ENCODE measurements at places on chromosomes 6 and 20. TPM values are rescaled to one million over a fixed set of nuclear protein-coding genes. Genes with fewer than 3 reads are reported as not detected.

DNA sequence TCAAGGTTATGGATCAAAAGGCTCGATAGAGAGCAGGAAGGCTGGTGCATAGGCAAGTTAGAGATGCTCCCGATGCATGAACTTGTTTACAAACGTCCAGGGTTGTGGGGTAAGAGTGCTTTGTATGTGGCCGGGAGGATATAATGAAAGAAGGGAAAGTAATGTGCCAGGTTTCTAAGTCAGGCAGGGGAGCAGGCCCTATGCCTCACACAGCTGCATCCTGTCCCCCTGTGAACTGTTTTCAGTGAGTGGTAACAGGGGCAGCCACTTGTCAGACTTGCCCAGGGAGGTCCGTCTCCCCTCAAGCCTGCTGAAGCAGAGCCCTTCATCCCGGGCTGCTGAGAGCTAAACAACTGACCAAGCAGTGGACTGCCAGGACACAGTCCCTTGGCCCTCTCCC lies 19.4 kb downstream of the KCNK5 start:
- no peak for DNase-seq
- H3K27ac ChIP-seq = no peak overlapping the region
- H3K4me1 ChIP-seq = no peaks in the 10 kb centered on the region
- H3K36me3 ChIP-seq = no peaks in the 10 kb centered on the region

DNA sequence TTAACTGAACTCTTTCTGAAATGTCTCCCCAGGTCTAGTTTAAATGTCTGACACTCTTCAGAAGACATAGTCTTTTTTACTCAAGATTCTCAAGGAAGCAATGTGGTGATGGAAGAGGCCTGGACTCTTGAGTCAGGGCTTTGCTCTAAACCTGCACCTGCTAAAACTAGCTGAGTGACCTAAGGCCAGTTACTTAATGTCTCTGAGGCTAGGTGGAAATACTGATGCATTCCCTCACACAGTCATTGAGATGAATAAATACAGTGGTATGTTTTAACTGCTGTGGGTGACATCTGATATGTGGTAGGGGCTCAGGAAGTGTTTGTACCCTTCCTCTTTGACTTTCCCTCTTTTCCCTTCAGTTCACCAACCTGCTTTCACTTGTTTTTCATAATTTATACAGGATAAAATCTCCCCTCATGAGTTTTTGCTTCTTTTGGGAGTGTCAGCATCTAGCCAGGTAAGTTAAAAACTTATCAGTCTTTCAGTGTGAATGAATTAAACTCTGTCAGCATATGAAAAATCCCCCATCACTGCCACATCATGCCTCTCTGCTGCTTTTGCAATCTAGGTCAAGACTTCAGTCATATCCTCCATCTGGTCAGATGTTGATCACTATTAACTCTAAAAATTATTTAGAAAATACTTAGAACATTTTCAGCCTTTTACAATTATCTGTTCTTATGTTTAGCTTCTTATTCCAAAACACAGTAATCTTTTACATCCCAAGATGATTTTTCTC lies 178.7 kb upstream of the TNFAIP3 start:
- H3K4me3 ChIP-seq = no peak overlapping the region
- no peaks in the 10 kb centered on the region for H3K4me1 ChIP-seq
- no peak for DNase-seq
- no peaks in the 10 kb centered on the region for H3K36me3 ChIP-seq
- no peak overlapping the region for H3K27ac ChIP-seq

DNA sequence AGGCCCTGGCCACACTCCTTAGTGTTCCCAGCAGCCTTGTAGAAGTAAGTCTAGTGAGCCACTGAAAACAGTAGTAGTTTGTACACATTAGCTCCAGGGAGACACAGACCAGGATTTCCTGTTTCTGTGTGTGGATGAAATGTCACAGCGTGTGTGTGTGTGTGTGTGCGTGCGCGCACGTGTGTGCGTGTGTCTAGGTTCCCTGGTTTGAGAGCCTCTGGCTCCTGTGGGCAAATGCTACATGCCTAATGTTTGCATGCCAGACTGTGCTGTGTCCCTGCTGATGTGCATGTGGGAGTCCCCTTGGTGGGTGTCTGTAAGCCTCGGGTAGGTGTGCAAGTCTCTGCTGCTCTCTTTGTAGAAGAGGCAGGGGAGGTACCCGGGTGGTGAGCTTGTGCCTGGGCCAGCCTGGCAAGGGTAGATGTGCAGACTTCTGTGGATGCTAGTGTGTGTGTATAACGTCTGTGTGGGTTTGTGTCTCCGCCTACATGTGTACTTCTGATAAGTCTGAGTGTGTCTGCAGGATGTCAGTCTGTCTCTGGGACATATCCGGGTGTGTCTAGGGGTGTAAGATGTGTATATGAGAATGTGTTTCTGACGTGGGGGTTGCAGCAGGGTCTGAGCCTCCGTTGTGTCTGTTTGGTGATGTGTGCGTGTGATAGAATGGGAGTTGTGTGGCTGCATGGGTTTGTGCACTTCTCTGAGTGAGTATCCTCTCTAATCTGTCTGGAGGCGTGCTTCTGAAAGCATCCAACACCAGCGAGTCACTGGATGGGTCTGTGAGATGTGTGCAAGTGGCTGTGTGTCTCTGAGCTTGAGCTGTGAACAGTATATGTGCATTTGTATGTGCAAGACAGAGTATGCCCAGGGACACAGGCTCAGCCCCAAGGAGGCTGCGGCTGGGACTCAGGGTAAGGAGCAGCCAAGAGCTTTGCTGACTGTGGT lies 19.0 kb upstream of the TLDC2 start:
- H3K4me1 ChIP-seq = peaks cover 21% of the 10 kb centered on the region
- no peak for DNase-seq
- no peaks in the 10 kb centered on the region for H3K27me3 ChIP-seq
- no peak overlapping the region for H3K27ac ChIP-seq
- H3K4me3 ChIP-seq = no peak overlapping the region
- H3K36me3 ChIP-seq = no peaks in the 10 kb centered on the region

GRCh38 chr6:20292905-20293304 lies 80.6 kb upstream of the MBOAT1 start:
- H3K4me1 ChIP-seq = peaks cover 15% of the 10 kb centered on the region
- no peaks in the 10 kb centered on the region for H3K36me3 ChIP-seq
- no peaks in the 10 kb centered on the region for H3K27me3 ChIP-seq

Gene INSM1
- total RNA-seq = 0.12 TPM

Gene GABRR1
- not detected for total RNA-seq

DNA sequence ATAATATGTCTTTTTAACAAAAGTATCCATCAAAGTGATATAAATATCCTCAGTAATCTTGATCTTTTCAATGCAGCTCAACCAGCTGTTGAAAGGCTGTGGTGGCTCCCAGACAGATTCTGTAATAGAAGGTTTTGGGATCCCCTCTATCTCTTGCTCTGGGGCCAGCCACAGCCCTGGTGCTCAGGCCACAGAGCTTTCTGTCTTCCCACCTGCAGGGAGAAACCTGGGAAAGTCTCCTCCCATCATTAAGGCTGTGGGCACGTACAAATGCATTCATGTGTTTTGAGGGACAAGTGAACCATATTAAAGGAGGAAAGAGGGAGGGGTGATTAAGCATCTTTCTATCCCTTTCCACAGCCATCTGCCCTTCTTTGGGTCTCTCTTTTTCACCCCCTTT lies 183.1 kb downstream of the PRDM13 start:
- no peaks in the 10 kb centered on the region for H3K27me3 ChIP-seq
- no peak for DNase-seq
- no peaks in the 10 kb centered on the region for H3K36me3 ChIP-seq

Gene DPM1
- total RNA-seq = 43.2 TPM

GRCh38 chr6:108406943-108407342 lies 112.1 kb downstream of the AFG1L start:
- no peaks in the 10 kb centered on the region for H3K36me3 ChIP-seq
- H3K27me3 ChIP-seq = no peaks in the 10 kb centered on the region
- H3K4me1 ChIP-seq = no peaks in the 10 kb centered on the region
- H3K27ac ChIP-seq = no peak overlapping the region

DNA sequence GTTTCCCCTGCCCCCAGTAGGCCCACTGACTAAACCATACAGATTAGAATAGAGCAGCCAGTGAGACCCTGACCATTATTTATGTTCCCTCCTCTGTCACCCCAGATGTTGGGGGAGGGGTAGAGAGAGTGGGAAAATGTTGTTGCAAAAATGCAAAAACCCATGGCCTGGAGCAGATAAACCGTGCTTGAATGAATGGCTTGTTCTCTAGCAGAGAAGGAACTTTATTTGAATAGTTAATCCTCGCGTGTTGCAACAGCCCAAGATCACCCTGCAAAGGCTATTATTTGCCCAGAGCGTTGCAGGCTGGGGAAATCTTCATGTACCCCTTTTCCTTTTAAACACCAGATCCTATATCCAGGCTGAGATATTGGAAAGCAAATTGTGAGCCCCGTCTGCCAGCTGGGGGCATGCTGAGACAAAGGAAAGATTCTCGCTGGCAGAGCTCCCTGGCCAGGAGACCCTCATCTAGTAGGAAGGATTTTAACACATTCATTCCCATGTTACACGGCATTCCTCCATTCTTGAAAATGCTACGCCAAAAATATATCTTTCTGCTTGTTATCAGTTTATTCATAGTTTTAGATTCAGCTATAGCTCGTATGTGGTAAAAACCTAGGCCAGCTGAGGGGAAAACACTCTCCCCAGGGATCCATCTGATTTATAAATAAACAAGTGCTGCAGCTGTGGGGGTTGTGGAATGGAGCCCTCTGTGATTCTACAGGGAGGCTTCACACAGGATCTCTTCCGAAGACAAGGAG lies 53.0 kb downstream of the LINC00237 start:
- no peak overlapping the region for H3K4me3 ChIP-seq
- DNase-seq = no peak
- H3K4me1 ChIP-seq = no peaks in the 10 kb centered on the region
- H3K36me3 ChIP-seq = no peaks in the 10 kb centered on the region
- no peak overlapping the region for H3K27ac ChIP-seq
- H3K27me3 ChIP-seq = no peaks in the 10 kb centered on the region

- H3K4me1 ChIP-seq = no peaks in the 10 kb centered on the region
- H3K27ac ChIP-seq = no peak overlapping the region
- DNase-seq = no peak
- no peaks in the 10 kb centered on the region for H3K36me3 ChIP-seq
- H3K27me3 ChIP-seq = no peaks in the 10 kb centered on the region
- H3K4me3 ChIP-seq = no peak overlapping the region
Observed at GRCh38 chr6:78781001-78781400, 86.3 kb upstream of the IRAK1BP1 start.

DNA sequence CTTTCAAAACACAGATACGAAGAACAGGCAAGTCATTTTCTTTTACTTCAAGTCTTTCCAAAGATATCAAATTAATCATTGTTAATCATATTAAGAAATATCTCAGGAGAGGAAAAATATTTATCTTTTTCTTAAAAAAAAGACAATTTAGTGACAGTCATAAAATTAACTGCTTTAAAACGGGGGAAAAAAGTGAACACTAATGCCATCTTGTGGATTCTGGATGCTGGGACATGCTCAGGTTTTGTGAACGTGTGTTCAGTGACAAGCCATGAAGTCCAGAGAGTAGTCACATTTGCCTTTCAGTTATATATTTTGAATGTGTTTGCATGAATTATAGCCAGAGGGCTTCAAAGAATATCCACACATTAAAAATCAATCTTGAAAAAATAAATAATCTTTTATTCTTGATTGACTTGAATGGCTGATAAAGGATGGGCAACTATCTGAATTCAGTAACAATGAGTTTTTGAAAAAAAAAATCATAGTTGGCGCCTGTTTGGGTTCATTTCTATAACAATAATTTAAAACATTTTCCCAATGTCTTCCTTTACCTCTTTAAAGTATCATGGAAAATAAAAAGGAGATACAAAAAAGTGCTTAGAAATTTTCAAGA lies 74.7 kb upstream of the NOX3 start:
- no peak overlapping the region for H3K27ac ChIP-seq
- no peak for DNase-seq
- H3K4me1 ChIP-seq = no peaks in the 10 kb centered on the region
- H3K4me3 ChIP-seq = no peak overlapping the region

DNA sequence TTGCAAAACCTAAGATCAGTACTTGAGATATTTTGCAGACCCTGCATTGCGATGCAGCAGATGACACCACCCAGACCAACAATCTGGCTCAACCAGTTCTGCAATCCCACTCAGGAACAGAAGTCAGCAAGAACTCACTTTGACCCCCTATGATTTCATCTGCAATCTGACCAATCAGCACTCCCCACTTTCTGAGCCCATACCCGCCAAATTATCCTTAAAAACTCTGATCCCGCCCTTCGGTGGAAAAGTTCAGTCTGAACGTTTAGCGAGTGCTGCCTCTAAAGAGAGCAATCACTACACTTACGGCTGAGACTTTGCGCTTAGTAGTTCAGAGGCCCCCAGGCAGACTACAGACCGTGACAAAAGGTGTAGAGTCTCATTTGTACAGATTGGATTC lies 17.3 kb upstream of the KIAA1586 start:
- H3K4me1 ChIP-seq = no peaks in the 10 kb centered on the region
- H3K4me3 ChIP-seq = no peak overlapping the region
- H3K27ac ChIP-seq = no peak overlapping the region
- H3K36me3 ChIP-seq = no peaks in the 10 kb centered on the region

GRCh38 chr6:136501514-136501913 lies 48.7 kb downstream of the MAP7 start:
- H3K27ac ChIP-seq = no peak overlapping the region
- DNase-seq = no peak
- H3K27me3 ChIP-seq = no peaks in the 10 kb centered on the region

DNA sequence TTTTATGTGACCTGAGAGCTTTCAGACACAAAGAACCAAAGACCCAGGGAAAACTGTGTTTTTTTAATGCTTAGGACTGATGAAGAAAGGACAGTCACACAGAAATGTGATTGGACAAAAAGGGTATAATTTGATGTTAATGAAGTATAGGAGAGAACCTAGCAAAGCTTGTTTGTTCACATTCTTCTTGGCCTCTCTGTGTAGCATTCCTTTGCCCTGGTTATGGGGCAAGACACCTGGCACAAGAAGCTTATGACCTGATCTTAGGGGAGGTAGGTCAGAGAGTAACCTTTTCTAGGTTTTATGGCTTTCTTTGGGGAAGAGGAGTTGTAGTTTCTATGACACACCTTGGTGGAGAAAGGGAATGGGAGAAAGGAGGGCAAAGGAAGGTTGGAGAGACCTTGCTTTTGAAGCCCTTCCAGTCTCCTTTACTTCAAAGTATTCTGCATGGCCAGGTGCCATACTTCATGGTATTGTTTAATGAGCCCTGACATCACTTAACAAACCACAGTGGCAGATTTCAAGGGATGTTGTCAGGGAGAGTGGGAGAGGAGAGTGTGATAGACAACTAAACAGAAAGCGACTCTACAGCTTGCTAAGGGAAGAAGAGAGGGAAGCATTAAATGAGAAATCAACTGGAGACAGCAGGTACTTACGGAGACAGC lies 701.8 kb upstream of the FLRT3 start:
- H3K27ac ChIP-seq = no peak overlapping the region
- no peak for DNase-seq
- no peaks in the 10 kb centered on the region for H3K4me1 ChIP-seq
- no peaks in the 10 kb centered on the region for H3K36me3 ChIP-seq

- DNase-seq = no peak
- H3K4me1 ChIP-seq = peaks cover 3% of the 10 kb centered on the region
- H3K27me3 ChIP-seq = no peaks in the 10 kb centered on the region
- no peak overlapping the region for H3K27ac ChIP-seq
- H3K36me3 ChIP-seq = no peaks in the 10 kb centered on the region
- H3K4me3 ChIP-seq = no peak overlapping the region
Observed at GRCh38 chr20:57600320-57601210, 19.7 kb downstream of the ZBP1 start.

GRCh38 chr6:35260591-35261570 lies 1.3 kb downstream of the ZNF76 start:
- DNase-seq = no peak
- no peaks in the 10 kb centered on the region for H3K27me3 ChIP-seq
- H3K36me3 ChIP-seq = no peaks in the 10 kb centered on the region
- H3K4me1 ChIP-seq = peaks cover 17% of the 10 kb centered on the region
- peak overlapping the region; percentile 95 for H3K27ac ChIP-seq

GRCh38 chr6:116676021-116676420 lies 5.0 kb upstream of the KPNA5 start:
- DNase-seq = no peak
- H3K36me3 ChIP-seq = no peaks in the 10 kb centered on the region
- H3K4me1 ChIP-seq = peaks cover 7% of the 10 kb centered on the region
- no peak overlapping the region for H3K27ac ChIP-seq

Gene COL19A1
- 0.40 TPM for total RNA-seq
